ENCODE measurements at places on chromosomes 16 and 17. TPM values are rescaled to one million over a fixed set of nuclear protein-coding genes. Genes with fewer than 3 reads are reported as not detected.

Gene RAMP2
- 2.5 TPM for polyA plus RNA-seq

Gene FNDC8
- polyA plus RNA-seq: not detected

Gene HOXB7
- not detected for polyA plus RNA-seq

DNA sequence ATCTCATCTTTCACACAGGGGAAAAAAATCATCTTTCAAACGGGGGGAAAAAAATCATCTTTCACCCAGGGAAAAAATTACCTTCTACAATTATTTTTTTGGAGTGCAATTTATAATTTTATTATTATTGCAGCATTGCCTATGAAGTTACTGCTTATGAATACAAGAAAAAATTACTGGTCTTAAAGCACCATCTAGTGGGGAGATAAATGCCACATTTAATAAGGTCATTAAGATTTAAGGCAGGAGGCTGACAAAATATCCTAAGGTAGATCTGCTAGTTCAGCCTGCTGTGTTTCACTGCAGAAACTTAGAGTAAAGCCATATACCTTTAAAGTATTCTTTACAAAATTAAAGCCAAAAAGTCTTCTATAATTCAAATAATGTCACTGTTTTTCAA, 13.7 kb downstream of the SHCBP1 start:
- DNase-seq: no peak

Gene NPW
- polyA plus RNA-seq: 0.62 TPM

- no peak for DNase-seq
These were observed 168.5 kb downstream of the BCAS3 start for GRCh38 chr17:60846175-60846574.

DNA sequence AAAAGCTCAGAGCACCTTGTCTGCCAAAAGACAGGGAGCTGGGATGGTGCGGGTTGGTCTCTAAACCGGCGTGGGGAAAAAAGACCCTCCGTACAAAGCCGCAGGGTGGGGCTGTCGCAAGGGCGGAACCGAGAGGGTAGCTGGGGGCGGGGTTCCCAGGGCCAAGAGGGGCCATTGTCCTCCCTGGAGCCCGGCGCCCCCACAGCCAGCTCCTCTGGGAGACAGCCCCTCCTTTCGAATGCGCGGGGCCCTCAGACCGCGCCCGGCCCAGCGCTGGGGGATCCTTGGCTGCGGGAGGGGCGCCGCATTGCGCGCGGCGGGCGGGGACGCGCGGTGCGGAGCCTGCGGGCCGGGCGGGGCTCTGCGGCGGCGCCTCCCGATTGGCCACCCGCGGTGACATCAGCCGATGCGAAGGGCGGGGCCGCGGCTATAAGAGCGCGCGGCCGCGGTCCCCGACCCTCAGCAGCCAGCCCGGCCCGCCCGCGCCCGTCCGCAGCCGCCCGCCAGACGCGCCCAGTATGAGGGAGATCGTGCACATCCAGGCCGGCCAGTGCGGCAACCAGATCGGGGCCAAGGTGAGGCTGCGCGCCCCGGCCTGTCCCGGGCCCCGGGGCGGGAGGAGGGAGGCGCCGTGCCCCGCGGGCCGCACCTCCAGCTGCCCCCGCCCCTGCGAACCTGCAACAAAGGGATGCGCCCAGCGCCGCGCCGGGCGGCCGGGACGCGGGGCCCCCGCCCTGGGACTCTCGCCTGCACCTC, at the start of gene TUBB3:
Gene TUBB3 (plus strand): TSS at position 459 of the 756 bp plus-strand sequence. CDS start 60 bp downstream, at position 519.
- peak; percentile 97 for DNase-seq

DNA sequence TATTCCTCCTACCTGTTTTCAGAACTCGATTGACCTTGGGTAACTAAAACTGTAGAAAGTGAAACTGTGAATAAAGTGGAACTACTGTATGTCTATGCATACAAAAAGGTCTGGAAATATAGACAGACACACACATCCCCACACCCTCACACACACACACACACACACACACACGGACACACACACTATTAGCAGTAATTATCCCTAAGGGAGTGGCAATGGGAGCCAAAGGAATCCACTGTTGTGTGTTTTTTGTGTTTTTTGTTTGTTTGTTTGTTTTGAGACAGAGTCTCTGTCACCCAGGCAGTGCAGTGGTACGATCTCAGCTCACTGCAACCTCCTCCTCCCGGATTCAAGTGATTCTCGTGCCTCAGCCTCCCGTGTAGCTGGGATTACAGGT, 26.6 kb upstream of the SRCIN1 start:
- DNase-seq: no peak

Gene CIBAR2
- 0.15 TPM for polyA plus RNA-seq

Gene SPATA22
- not detected for polyA plus RNA-seq

GRCh38 chr16:1469693-1470201, 5.1 kb downstream of the CLCN7 start:
- no peak for DNase-seq

DNA sequence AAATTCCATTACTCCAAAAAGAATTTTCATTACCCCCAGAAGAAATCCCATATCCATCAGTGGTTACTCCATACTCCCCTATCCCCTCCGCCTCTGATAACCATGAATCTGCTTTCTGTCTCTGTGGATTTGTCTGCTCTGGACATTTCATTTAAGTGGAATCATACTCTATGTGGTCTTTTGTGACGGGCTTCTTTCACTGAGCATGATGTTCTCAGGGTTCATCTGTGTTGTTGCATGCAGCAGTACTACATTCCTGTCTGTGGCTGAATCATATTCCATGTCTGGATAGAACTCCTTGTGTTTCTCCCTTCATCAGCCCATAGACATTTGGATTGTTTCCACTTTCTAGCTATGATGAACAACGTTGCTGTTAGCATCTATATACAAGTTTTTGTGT, 59.5 kb upstream of the IRX3 start:
- DNase-seq: no peak

- peak; percentile 15 for DNase-seq
These were observed 70.3 kb downstream of the SDR42E1 start for GRCh38 chr16:81940781-81941560.

DNA sequence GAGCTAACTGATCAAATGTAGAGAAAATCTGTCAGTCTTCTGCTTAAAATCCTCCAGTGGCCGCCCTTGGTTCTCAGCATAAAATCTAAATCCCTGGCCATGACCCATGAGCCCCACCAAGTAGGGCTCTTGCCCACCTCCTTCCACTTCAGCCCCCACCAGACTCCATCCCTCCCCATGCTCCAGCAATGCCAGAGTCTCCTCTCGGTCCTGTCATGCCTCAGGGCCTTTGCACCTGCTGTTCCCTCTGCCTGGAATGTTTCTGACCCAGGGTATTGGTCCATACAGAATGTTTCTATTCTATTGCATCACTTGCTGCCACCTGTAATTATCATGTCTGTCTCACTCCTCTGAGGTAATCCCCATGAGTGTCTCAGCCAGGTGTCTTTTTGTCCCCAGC, 22.4 kb downstream of the FA2H start:
- no peak for DNase-seq

- no peak for DNase-seq
These were observed 6.6 kb upstream of the CPHXL start for GRCh38 chr16:75732871-75733270.

GRCh38 chr17:70597774-70598173, 428.4 kb downstream of the KCNJ2 start:
- no peak for DNase-seq

GRCh38 chr17:58249270-58250133, 11.1 kb downstream of the LPO start:
- DNase-seq: peak; percentile 99

Measured in SK-N-SH (cell line).